ENCODE measurements at places on chromosomes 4 and X.

DNA sequence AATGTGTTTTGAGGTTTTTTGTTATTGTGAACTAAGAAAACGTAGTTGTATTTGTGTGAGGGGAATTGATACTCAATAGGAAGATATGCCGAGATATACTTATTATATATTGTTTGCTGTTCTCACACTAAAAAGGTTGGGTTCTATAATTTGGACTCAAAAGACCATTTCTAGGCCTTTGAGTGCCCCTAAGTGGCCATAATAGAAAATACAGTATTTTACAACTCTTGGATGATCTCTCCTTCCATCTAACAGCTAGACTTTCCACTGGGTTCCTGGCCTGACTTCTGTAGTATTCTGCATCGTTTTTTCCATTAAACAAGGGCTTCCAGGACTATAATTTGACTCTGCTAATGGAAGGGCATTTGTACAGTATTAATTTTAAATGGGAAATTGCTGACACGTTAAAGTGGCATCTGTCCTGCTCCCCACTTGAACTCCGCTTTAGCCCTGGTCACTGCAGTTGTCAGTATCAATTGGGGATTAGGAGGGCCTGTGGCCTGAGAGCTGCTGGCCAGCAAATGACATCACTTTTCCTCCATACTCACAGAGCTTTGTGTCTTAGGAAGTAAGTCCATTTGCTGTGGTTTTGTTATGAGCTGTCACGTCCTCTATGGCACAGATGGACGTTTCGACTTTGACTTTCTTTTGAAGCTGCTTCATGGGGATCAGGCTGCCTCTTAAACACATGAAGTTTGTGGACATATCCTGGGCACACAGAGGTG lies 176.9 kb downstream of the SLIT2 start:
- DNase-seq, result no peak

DNA sequence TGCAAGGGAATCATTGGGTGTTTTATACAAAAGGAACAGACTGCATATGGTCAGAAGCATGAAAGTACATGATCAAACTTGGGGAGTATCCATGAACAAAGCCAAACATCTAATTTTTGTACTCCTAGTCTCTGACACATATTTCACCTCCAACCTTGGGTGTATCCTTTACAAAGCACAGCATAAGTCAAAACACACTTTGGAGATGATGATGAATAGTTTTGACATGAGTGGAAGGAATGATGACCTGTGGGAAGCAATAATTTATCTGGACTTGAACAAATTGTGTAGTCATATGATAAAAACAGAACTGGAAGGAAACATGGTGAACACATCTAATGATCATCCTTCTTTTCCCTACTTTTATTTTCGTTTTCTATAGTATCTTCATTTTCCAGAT lies 108.7 kb upstream of the PLS3 start:
- DNase-seq, result no peak

DNA sequence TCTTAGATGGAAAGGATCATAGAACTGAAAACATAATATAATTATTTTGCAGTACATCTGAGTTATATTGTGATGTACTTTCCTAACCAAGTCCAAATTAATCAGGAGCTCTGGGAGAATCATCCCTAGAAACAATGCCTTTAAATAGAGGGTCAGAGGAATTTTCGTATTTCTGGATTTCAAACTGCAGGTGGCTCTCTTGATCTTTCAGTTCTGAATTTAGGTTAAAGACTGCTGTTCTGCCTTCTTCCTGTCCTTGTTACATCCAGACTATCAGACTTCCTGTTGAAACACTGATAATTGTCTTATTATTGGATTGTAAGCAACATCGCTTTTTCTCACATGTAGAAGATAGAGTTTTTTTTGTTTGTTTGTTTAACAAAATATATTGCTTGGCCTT lies 142.7 kb downstream of the RPA4 start:
- no peak for DNase-seq

GRCh38 chr4:143417679-143418403 lies 81.2 kb downstream of the GAB1 start:
- no peak for DNase-seq

DNA sequence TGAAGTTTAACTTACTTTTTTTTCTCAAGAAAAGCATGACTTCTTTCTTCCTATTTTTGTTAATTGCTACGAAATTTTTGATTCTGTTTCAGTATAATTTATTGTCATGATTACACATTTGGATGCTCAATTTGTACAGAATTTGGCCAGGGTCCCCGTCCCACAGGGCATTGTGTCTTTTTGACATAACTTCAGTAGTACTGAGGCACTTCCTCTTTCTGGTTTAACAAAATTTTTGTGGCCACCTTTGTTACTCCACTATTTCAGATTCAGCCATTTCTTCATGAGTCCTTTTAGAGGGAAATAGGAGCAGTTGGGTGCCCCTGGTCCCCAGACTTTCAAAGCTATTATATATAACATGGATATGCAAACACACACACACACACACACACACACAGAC lies 1248.7 kb downstream of the PCDH7 start:
- no peak for DNase-seq

DNA sequence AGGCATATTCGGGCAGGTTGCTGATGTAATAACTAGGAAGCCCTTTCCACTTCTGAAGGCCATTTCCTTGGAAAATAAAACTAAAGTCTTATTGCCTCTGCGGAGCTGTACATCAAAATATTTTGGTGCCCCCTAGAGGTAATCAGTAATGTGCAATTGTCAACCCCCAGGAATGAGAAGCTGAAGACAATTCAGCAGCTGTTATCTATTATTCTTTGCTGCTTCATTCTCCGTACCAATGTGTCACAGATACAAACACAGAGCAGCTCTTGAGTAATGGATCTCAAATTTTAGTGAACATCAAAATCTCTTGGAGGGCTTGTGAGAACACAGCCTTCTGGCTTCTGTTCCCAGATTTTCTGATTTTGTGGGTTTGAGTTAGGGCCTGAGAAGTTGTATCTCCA lies 3.5 kb upstream of the SLIT2 start:
- DNase-seq, result no peak

DNA sequence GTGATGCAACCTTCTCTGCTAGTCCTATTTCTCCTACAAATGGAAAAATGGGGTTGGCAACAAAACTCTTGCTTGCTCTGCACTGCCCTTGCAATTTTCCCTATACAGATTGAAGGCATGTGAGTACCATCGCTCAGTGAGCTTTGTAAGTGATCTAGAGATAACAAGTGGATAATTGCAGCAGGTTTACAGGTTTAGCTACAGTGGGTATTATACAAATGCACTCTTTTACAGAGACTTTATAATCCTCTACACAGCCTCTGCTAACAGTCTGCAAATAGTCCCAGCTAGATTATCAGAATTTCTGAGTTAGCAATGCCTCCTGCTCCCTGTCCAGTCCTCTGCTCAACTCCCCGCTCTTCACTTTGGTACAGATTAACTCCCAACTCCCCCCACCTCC lies 11.1 kb downstream of the LEF1 start:
- no peak for DNase-seq

DNA sequence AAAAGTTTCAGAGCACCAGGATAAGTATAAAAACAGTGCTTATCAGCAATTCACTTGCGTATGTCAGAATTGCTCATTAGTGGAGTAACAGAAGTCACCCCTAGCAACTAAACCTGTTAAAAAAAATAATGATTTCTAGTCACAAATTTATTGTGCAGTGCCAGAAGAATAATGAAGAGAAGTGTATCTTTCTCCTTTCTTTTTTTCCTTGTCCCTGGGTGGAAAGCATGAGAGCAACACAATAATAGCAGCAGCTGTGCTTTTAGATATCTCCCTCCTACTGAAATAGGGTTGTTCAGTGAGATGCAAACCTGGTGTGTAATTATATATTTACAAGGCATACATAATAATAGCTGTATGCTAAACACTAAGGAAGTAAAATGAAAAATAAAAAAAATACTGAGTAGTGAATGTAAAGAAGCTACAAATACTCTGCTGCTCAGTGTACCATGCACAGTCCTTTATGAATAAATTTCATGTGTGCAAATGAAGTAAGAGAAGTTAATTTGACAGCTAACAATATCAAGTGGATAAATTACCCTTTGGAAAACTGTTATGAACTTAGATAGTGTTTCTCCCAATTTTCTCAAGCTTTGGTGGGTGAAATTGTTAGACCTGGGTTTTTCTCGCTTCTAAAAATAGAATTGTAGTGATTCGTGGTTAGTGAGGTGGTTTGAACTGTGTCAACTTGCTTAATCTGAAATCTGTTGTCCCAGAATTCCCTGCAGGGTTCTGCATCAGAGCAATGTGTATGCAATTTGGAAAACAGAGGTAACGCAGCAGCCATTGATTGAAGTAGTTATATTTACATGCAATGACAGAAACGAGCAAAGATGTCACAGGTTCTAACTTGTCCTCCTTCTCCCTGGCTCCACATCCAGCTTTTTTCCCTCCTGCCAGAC lies 125.7 kb upstream of the NDST3 start:
- no peak for DNase-seq

DNA sequence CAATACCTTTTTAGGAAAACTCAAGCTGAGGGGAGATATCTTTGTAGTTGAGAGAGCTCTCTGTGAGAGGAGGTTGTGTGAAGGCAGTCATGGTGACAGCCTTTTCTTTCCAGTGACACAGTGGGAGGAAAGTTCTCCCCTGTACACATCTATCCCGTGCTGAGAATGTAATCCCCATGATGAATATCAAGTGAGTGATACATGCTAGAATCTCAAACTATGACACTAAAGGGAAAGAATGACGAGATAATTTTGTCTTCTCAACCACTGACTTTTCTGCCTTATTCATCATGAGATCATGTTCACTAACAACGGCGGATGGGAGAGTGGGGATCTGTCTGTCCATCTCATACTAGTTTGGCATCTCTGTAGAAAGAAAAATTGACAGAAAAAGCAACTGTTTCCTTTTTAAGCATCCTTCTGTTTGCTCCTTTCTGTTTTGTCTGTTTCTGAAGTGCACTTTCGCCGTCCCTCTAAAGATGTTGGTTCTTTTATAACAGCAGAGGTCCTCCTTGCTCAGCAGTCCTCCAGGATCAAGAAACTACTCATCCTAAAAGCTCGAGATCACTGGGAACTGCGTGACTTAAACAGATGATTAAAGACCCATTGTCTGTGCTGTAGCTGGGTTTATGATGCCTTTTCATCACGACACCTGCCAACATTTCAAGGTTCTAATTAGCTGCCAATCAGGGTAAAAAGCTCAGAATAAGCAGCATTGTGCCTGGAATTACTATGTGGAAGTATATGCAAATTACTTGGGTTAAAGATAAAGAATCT lies 137.6 kb downstream of the DCK start:
- DNase-seq, result no peak

DNA sequence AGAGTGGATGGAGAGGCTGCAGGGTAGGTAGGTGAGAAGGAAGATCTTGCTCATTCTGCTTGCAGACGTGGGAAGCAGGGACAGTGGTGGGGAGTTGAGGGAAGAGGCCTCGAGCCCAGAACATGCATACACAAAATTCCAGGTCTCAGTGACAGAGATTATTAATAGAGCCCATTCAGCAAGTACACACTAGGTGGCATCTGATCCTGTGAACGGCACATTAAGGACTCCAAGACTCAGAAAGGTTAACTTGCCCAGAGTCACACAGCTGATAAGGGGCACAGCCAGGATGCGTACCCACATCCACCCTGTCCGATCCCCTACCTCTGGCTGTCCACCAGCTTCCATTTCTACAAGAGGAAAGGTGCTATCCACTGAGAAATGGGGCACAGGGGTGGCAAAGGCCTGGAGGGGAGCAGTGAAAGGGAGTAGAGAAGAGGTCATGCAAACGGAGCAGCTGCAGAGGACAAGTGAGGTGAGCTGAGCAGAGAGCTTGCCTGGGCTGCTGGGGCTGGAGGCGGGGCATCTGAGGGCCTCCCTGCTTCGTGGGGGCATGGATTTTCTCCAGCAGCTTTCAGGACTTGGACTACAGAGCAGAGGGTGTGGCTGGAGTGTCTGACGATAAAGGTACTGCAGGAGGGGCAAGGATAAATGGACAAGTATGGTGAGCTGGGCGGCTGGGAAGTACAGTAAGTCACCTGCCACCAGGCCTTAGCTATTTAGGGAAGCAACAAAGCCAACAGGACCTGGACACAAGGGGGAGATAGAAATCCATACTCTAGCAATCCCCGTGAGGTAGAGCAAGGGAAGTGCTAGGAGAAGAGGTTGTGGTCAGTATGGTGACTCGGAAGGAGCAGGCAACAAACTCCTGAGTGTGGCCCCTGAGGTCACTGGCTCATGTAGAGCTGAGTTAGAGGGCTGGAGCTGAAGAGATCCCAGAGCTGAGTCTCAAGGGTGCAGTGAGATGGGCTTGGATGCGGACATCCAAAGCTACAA lies 11.2 kb downstream of the IDS start:
- no peak for DNase-seq

- no peak for DNase-seq
Observed at GRCh38 chrX:19372547-19373331, 29.0 kb downstream of the PDHA1 start.

DNA sequence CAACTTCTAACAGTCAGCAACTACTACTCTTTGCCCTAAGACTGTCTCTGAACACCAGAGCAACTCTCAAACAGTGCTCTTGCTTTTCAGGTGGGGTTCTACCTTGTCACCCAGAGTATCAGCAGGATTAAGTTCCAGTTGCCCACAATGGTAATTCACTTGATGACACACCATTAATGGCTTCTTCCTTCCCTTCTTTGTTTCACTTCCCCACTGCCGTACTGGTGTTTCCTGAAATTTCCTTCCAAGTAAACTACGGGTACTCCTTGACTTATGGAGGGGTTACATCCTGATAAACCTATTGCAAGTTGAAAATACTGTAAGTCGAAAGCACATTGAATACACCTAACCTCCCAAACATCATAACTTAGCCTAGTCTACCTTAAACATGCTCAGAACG lies 36.6 kb upstream of the PDK3 start:
- no peak for DNase-seq

DNA sequence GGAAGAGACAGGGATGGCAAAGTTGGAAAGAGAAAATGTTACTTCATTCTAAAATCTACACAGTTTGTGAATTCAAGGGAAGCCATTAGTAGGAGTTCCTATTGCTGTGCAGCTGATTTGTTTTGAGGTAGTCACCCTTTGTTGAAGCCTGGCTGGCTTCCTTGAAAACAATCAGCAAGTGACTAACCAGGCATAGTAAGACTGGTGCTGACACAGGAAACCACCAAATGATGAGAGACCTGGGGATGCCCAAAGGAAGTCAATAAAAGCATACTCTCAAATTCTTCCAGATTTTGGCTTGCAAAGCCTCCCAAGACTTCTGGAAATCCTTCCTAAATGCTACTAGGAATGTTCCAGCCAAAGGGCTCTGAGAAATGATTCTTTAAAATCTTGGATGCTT lies 23.9 kb upstream of the PRDM8 start:
- no peak for DNase-seq

GRCh38 chrX:103797691-103798090 lies 21.1 kb downstream of the PLP1 start:
- no peak for DNase-seq

- no peak for DNase-seq
Observed at GRCh38 chr4:8912506-8912905, 40.9 kb upstream of the HMX1 start.
